ENCODE measurements at places on chromosomes 2 and 18.
A peak's percentile ranks its signal among the peaks of the same experiment; 100 is the strongest.

DNA sequence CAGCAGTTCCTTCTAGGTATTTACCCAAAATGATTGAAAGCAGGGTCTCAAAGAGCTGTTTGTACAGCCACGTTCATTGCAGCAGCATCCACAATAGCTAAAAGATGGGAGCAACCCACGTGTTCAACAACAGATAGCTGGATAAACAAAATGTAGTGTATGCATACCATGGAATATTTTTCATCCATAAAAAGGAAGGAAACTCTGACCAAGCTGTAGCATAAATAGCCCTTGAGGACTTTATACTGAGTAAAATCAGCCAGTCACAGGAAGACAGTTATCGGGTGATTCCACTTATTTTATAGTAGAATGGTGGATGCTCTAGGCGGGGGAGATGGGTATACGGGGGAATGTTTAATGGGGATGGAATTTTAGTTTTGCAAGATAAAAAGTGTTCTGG is 7.5 kb downstream of the TRAPPC12 start:
- DNase-seq = no peak

DNA sequence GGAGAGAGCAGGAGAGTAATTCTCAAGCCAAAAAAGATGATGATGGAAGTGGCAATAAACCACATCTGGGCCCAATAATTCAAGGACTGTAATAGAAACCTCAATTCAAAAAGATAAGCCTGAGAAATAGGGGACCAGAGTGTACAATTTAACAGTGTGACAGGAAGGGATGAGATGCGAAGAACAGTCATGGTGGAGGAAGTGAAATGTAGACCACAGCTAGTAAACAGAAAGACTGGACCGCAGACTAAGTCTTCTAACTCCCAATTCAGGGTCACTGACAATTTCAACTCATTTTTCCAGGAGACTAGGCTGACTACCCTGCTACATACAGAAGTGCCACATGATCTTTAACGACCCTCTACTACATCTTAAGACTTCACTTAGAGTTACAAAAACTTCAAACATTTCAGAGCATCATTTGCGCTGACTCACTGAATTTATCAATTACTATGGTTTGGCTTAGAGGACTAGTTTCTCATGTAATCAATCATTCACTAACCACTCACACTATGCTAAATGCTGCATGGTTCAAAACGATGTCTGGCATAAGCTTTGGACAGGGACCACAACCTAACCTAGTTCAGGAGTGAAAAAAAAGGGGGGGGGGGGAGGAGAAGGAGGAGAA is 9.0 kb downstream of the CUL3 start:
- no peak for DNase-seq

DNA sequence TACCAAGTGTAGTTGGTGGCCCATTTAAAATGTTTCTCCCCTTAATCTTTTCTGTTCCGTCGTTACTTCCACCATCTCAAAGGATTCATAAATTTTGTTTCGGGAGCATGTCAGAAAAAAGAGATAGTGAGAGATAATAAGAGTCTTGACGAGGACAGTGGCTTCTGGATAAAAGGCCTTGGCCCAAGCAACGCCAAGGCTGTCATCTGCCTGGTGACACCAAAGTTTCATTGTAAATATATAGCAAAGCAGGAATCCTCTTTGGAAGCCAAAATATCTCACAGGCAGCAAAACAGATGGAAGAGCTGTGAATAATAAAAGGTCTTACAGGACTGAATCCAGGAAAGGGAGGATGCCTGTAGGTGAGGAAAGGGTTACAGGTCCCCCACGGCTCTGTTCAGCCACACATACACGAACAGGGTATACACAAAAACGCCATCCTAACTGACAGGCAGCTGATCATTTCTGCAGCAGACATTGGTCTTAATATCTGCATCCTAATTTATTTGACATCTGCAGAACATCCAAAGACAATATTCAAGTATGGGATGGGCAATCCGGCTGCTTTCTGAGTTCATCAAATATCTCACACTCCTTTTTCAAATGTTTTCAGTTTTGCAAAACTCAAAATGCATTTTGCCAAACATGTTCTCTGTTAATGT is 382.8 kb downstream of the OSR1 start:
- DNase-seq = no peak

GRCh38 chr2:46798041-46798440 is 117.6 kb downstream of the MCFD2 start:
- DNase-seq = peak; percentile 27

DNA sequence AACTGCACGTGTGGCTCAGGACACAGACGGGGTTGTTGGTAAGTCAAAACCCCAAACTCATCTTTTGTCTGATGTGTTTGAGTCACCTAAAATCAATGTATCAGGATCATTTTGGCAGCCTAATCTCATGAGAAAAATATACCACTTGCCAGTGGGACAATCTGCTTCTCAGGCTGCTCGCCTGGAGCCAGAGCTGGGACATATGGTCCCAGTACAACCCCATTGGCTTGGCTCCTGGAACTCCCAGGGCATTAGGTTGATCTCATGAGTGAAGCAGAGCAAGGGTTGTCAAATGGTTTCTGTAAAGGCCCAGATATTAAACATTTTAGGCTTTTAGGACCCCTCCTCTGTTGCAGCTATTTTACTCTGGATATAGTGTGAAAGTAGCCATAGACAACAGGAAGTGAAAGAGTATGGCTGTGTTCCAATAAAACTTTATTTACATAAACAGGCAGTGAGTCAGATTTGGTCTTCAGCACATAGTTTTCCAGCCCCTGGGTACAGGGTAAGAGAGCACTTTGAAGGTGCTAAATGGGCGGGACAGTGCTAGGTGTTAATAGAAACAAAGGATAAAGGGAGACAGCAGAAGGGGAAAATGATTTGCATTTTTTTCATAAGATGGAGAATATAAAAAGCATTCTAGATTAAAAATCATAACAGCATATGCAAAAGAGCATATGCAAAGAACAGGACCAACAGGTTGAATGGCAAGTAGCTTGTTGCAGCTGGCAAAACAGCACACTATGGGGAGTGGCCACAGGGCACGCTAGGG is 290.8 kb downstream of the KCNS3 start:
- DNase-seq = no peak

DNA sequence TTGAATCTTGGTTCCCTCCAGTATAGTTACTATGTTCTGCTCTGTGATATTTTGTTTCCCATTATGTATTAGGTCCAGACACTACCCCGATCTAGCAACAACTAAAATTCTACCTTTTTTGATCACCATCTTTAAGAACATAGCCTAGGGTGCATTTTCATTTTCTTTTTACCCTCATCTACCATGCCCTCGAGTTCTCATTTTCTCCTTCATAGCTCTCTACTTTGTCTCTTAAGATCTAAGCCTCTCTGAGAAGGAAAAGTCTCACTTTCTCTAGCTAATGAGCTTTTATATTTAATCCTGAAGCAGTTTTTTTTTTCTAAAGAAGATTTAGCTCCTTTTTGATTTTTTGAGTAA is 1089.4 kb upstream of the SLC39A10 start:
- DNase-seq = no peak

GRCh38 chr2:47010176-47010575 is 94.6 kb upstream of the MCFD2 start:
- DNase-seq = no peak

- peak; percentile 42 for DNase-seq
These were observed 65.2 kb downstream of the ZEB2 start for GRCh38 chr2:144454466-144455287.
